ENCODE measurements at places on chromosomes 3 and 15.

DNA sequence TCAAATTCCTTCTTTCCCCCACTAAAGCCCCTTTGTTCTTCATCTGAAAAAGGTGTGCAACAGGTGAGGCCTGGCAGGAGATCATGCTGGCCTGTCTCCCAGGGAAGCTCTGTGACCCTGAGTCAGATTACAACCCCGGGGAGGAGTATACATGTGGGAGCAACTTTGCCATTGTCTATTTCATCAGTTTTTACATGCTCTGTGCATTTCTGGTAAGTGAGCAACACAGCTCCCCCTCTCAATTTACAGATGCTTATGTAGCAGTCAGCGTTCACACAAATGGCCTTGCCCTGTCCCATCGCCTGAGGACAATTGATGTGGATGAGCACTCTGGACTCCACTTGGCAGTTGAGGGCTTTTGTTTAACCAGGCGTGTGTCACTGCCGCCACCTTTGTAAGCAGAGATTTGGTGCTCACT is 70.4 kb downstream of the CHDH start:
- no peak for DNase-seq

GRCh38 chr3:72681598-72681997 is 166.6 kb downstream of the SHQ1 start:
- DNase-seq: no peak

DNA sequence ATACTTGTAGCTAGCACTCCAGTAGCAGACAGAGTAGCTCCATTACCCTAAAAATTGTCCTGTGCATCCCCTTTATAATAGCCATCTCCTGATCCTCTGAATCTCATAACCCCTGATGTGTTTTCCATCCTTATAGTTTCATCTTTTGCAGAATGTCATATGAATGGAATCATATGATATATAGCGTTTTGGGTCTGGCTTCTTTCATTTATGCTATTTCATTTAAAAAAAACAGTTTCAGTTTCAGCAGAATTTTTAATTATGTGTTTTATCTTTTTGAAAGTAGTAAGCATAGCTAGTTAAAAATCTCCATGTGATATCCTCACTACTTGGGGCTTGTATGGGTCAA is 132.7 kb downstream of the KLF13 start:
- no peak for DNase-seq

DNA sequence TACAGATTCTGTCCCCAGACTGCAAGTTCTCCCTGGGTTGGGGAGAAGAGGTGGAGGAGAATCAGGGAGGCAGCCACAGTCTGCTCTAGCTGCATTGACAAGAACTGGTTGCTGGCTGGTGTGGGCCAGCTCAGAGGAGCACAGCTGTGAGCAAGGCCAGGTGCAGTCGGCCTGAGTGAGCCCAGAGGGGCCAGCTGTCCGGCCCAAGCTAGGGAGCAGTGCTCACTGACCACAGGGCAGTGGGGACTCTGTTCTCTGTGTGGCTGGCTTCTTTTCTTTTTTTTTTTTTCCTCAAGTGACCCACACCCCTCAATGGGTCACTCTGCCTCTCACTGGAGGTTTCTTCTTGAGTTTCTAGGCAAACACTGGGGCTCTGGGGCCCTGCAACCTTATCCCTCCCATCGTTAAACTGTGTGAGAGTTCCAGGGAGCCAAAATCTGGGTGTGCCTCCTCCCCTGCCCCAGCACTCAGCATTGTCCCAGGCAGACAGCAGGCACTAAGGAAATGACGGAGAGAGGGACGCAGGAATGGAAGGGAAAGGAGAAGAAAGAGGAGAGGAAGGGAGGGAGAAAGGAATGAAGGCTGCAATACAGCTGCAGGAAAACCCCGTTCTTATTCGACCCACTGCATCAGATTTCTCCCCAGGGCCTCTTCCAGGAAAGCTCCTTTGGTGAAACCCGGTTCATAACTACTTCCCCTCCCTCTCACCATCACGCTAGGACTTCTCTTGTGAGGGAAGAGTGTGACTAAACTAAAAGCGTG is 37.7 kb upstream of the HES1 start:
- DNase-seq: no peak
